Pulmonary artery endothelial cell (primary cell): ENCODE measurements at places on chromosomes 7 and 10.

GRCh38 chr7:13179011-13179582 lies 491.7 kb downstream of the ARL4A start:
- DNase-seq = peak; percentile 3

- no peak for DNase-seq
Measured at GRCh38 chr10:77028042-77028441, 609.6 kb downstream of the KCNMA1 start.

GRCh38 chr7:107506674-107507339 lies 37.0 kb downstream of the GPR22 start:
- DNase-seq = no peak

GRCh38 chr7:774161-775109 lies 47.4 kb upstream of the PRKAR1B start:
- no peak for DNase-seq

DNA sequence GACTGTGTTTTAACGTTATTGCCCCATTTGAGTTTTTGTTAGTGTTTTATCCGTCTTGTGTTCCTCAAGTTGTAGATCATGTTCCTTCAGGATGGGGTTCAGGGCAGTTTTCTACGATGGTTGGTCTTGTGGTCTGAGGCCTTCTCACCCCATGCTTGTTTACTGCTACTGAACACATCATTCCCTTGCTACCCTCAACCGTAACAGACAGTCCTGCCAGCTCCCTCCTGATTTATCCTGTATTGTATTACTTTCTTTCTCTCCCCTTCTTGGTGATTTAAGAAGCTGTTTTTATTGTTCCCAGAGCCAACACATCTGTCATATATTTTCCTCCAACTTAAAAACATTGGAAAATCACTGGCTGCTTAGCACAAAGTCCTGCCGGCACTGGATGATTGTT lies 719.8 kb downstream of the INHBA start:
- DNase-seq = no peak
